Stimulated activated naive B cell treated with anti-CD40 and anti-IgM and Interleukin-4, amounts not matched to agents 10 μg/mL and 1 μg/mL and 100 μg/mL, for 72 hours (primary cell): ENCODE measurements at places on chromosomes 6 and 20.

DNA sequence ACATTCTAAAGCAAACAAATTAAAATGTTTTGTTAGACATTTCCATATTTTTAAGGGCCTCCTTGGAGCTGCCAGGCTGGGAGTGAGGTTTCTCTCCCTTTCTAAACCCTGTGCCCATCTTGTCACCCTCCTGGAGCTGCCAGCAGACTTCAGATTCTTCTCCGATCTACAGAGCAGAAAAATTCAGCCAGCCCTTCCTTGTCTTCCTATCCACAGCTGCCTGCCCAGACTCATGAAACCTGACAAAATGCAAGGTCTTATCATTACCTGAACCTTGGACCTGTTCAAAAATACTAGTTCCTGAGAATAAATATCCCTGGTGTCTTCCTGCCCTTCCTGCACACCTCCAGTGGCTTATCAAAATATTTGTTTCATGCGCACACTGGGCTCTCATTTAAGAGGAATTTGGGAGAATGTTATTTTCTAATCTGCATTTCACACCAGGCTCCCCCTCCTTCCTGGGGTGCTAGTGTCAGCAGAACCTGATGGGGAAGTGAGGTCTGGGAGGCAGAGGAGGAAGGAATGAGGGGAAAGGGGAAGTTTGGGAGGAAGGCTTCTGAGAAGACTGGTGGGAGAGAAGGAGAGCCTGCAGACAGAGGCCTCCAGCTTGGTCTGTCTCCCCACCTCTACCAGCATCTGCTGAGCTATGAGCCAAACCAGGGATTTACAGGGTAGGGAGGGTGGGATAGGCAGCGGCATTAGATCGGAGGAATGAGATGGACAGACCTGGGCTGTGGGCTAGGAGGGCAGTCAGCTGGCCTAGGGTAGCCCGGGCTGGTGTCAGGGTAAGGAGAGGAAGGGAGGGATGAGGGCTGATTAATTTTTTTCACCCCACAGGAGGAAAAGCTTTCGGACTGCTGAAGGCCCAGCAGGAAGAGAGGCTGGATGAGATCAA, at the start of gene AIF1:
Gene AIF1, plus strand, starts transcription at position 551 of the 895 bp plus-strand sequence. Its CDS starts 96 bp downstream, at position 647.
- DNase-seq: no peak

DNA sequence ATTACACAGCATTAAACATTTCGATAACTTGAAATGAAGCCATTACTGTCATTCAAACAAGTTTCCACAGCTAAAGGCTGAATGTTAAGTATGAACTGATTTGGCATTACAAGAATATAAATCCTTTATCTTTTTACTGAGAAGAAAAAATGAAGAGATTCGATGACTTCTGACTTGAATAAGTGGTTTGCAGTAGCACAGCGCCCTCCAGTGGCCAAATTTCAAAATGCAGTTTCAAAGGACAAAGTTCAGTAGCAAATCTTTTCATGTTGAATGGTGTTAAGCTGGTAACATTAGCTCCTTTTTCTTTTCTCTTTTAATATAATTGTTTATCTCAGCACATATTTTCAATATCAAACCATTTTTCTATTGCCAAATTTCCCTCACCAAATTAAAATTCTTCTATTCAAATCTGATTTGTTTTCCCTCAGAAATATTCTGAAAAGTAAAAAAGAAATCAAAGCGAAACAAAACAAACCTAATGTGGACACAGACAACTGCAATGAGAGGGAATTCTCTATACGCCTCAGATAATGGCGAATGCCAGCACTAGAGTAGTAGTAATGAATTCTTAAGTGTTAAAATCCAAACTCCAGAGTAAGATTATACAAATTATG, 145.7 kb downstream of the BTBD9 start:
- DNase-seq: peak; percentile 56

DNA sequence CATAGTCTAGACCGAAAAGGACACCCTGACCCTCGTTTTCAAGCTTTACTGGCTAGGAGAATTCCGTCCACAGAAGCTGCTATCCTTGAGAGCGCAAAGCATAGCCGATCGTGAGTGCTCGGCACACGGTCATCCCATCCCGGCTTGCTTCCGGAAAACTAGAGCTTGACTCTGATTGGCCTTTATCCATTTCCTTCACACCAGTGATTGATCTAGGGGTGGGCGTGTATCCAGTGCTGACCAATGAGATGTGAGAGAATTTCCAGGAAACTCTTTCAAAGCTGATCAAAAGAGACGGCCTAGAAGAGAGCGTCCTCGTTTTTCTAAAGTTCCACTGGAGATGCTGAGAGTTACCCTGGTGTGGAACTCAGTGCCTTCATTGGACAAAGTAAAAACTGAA, 41.0 kb upstream of the NFATC2 start:
- no peak for DNase-seq

DNA sequence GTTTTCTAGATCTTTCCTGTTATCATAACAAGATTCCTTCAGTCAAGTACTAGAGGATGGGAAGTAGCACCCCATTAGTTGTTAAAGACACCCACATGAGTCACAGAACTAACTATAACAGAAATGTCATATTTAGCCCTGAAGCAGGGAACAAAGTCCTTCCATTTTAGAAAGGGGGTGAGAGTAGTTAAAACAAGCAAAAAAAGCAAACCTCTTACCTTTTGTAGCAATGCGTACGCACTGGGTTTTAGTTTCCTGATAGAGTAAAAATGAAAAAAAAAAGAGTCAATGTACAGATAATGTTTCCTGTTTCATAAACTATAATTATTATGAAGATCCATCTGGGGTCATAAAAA, 163.7 kb upstream of the THEMIS start:
- DNase-seq: no peak

- no peak for DNase-seq
These were observed 94.7 kb upstream of the NXT1 start for GRCh38 chr20:23255716-23256385.

GRCh38 chr6:17600527-17601385, 654 bp downstream of the FAM8A1 start:
- DNase-seq: peak; percentile 48

GRCh38 chr6:338815-339262, 46.6 kb downstream of the DUSP22 start:
- DNase-seq: no peak

DNA sequence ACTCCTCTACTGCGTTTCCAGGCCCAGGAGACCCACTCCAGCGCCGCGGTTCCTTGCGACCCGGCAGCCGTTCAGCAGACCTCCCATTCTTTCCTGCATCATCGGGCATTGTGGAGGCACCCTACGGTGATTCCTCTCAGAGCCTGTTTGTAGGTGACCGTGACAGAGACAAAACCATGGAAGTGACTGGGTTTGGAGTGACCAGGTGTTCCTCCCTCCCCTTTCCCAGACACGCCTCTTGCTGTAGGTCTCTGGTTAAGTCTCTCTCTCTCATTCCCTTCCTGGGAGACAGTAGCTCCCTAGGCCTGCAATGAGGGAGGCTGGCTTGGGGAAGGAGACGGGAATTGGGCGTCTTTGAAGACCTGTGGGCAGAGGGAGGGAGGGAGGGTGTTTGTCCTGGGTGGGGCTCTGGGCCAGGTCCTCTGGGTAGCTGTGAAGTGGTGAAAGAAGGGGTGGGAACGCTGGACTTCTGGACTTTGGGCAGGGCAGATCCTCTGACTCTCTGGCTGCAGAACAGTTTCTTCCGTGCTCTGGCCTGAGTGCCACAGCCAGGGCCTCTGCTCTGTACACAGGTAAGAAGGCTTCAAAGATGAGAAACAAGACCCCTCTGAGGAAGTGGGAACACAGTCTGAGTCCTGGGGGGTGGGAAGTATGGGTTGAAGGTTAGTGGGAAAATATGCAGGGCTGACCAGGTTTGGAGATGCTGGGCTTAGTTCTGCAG, 763 bp downstream of the KLC4 start:
- no peak for DNase-seq

GRCh38 chr6:102571236-102571908, 1177.9 kb downstream of the GRIK2 start:
- DNase-seq: no peak

DNA sequence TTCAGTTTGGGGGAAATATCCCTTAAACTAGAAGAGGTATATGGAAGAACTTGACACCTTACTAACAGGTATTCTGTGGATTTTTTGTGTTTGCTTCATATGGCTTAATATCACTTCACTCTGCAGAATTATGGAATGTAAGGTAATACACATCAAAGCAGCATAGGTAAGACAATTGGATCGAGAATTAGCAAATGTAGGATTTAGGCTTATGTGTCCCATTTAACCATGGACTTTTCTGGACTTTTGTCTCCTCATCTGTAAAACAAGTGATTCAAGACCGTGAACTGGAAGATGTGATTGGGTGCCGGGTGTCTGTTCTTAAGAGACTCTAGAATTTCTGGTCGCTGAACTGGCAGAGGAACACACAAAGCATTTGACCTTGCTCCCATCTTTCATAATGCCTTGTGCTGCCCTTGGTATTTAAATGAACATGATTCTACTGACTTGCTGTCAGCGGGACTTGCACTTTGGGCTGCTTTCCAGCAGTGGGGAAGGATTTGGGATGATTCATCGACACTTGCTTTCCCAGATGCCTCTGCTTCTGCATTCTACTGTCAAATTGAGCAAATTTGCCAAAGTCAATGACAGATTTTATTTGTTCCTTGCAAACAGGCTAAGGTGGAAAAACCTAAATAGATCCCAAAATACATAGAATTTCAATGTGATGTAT, 199.8 kb downstream of the PLCB1 start:
- no peak for DNase-seq

- DNase-seq: peak; percentile 50
These were observed 28.4 kb downstream of the LYRM2 start for GRCh38 chr6:89610149-89610642.

DNA sequence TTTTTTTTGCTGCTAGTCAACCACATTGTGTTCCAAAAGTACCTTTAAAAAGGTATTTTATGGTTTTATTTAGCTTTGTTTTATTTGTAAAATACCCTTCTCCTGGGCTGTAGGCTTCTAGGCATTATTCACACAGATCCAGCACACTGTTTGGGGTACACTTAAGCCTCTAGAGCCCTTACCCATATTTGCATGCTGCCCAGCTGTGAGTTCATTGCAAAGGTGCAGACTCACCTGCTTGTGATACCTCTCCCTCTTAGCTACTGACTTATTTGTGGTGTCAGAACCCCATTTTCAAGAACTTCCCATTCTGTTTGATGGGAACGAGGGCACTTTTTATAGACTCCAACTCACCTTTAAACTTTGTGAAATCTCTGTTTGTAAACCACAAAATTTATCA, 69.8 kb downstream of the RIN2 start:
- DNase-seq: no peak

- no peak for DNase-seq
These were observed 278.6 kb downstream of the TBC1D7 start for GRCh38 chr6:13049666-13050254.

GRCh38 chr20:21251278-21251677, 51.9 kb upstream of the XRN2 start:
- no peak for DNase-seq

- no peak for DNase-seq
These were observed 65.6 kb downstream of the SLC2A10 start for GRCh38 chr20:46774943-46775560.

GRCh38 chr6:63742060-63742459, 106.5 kb downstream of the PHF3 start:
- no peak for DNase-seq

- DNase-seq: no peak
These were observed 337.1 kb upstream of the IRAK1BP1 start for GRCh38 chr6:78530208-78530607.

DNA sequence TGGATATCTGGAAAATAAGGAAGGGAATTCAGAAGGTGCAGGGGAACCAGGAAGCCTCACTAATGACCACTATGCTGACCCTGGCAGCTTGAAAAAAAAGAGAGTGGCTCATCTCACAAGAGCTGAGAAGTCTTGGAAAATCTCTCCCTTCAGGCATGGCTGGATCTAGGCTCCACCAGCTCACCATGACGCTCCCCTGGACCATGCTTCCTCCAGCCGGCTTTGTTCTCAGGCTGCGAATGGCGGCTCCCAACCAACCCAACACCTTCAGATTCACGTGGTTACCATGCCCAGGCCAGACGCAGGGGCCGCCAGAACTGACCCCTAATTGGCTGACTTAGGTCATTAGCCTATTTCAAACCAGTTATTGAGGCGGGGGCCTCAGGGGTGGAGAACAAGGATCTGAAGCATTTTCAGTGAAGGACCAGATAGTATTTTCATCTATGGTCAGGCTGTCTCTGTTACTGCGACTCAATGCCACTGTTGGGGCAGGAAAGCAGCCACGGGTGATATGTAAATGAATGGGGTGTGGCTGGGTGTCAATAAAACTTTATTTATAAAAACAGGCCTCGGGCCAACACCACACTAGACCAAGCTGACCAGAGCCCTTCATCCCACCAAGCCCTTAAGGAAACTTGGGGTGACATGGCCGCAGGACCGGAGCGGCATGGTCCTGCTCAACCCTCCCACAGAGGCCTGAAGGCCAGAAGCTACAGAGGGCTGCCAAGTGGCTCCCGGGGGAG, 159.7 kb downstream of the TAF4 start:
- DNase-seq: no peak

DNA sequence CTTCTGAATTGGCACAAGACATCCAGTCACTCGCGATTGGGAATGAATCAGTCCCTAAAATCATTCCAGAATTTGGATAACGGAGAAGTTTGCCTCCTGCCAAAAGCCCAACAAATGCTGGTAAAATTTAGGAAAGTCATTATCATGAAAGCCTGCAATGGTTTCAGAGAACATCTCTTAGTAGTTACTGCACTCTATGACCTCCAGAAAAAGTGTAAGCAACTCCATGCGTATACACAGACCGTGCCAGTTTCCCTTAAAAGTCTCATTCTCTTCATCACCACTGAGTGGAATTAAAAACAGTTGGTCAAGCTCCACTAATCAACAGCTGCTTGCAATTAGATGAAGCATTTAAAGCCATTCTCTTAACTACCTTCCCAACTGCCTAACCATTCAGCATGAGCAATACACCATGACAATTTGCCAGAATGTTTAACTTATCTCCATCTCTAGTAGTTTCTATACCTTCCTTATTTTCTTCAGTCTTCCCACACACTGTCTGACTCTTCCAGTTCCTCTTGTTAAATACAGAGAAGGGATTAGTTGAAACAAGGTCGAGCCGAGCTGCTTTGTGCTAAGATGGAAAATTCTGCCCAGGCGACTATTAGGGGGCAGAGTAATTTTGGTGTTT, 183.6 kb upstream of the PRDM1 start:
- DNase-seq: no peak

DNA sequence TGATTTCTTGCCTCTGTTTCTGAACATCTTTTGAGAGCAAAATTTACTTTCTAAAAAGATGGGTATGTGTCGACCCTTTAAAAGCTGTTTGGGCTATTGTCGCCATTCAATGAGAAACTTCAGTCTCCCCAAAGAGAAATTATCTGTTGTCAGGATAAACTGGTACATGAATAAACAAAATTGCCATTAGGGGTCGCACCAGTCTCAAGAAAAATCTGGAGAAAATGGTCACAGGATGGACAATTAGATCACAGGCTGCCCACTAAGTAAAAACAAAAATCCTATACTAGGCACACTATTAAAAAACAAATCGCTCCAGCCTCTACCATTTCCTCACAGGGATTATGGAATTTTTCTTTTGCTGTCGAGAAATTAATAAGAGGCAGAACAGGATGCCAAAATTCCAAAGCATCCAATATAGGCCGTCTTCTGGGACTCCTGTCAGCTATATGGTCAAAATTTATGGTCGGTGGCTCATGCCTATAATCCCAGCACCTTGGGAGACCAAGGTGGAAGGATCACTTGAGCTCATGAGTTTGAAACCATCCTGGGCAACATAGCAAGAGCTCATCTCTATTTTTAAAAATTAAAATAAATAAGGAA, 5.5 kb upstream of the HLA-E start:
- no peak for DNase-seq
